CD4-positive, alpha-beta T cell (primary cell): ENCODE measurements at places on chromosomes 5 and 9. TPM values are rescaled to one million over a fixed set of nuclear protein-coding genes. Genes with fewer than 3 reads are reported as not detected.

BRIX1 gene
- total RNA-seq: 30.2 TPM

MAP1B gene
- total RNA-seq: 0.06 TPM

GRCh38 chr5:31251032-31251431 is 57.5 kb downstream of the CDH6 start:
- no peak overlapping the region for H3K27ac ChIP-seq
- no peaks in the 10 kb centered on the region for H3K27me3 ChIP-seq
- H3K4me1 ChIP-seq: no peaks in the 10 kb centered on the region

DNA sequence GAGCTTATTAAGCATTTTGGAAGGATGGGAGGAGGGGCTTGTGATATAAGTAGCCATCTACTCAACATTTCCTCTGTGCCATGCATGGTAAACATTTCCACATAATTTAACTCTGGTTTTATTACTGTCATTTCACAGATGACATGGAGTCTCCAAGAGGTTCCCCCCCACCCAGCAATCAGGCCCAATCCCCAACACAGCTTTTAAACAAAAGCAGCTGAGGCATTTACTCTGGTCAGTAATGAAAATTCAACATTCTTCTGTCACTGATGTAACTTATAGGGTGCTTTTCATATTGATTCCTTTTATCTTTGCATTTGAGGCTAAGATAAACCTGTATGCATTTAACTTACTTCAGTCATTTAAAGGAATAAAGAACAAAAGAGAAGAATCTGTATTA is 128.1 kb downstream of the COL23A1 start:
- no peaks in the 10 kb centered on the region for H3K36me3 ChIP-seq
- H3K27me3 ChIP-seq: no peaks in the 10 kb centered on the region
- no peak for DNase-seq
- H3K27ac ChIP-seq: no peak overlapping the region
- H3K4me1 ChIP-seq: no peaks in the 10 kb centered on the region

DNA sequence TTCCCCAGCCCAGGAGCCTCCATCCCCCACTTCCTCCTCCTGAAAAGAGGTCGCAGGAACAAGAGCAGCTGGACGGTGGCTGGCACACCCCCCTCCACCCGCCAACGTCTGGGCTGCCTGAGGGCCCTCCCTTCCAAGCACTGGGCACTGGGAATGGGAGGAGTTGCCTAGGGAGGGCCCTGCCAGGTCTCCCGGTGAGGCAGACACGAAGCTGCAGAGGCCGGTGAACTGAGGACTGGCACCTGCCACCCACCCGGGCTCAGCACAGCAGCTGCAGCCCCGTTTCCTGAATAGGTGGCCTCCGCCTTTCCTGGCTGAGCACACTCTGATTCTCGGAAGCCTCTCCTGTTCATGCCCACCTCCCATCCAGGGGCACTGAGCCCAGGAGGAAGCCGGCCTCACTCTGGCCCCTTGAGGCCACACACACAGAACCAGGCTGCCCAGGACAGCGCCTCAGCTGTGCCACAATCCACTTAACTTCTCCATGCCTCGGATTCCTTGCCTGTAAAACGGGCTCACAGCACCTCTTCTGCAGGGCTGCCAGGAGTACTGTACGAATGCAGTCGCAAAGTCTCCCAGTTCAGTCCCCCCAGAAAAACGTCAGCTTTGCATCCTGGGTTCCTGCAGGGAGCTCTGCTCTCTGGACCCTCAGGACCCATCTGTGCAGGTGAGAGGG is 1.3 kb downstream of the NPDC1 start:
- H3K36me3 ChIP-seq: no peaks in the 10 kb centered on the region
- DNase-seq: no peak
- peak overlapping the region; percentile 47 for H3K4me3 ChIP-seq
- H3K27me3 ChIP-seq: peaks cover 52% of the 10 kb centered on the region

DNA sequence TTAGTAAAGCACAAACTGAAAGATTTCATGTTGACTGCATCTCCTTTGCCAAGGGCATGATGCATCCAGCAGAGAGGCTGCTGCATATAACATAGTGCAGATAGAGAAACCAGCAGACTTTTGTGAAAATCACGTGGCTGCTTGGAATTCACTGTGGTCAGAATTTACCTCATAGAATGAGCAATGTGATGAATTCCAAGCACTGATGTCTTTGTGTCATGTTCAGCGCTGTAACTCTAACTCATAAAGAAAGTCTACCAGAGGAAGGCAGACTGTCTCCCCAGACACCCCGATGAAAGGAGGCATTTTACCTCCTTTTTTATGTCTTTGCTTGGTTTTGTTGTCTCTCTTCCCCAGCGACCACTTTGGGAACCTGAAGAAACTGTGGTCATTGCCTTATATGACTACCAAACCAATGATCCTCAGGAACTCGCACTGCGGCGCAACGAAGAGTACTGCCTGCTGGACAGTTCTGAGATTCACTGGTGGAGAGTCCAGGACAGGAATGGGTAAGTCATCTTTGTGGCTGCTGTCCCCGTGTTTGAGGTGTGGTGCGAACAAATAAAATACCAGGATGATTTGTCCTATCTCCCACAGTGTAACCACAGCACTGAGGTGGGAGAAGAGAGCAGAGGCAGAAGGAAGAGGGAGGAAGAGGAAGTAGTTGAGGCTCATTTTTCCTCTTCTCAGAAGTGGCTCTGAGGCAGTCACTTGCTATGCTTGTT is 42.0 kb downstream of the ITK start:
- H3K36me3 ChIP-seq: peaks cover 95% of the 10 kb centered on the region
- H3K27me3 ChIP-seq: no peaks in the 10 kb centered on the region
- H3K4me3 ChIP-seq: peak overlapping the region; percentile 7
- peak; percentile 46 for DNase-seq
- peak overlapping the region; percentile 59 for H3K27ac ChIP-seq

GRCh38 chr5:67815455-67816391 is 399.8 kb upstream of the PIK3R1 start:
- no peak overlapping the region for H3K27ac ChIP-seq
- no peak for DNase-seq
- H3K4me1 ChIP-seq: no peaks in the 10 kb centered on the region
- H3K36me3 ChIP-seq: no peaks in the 10 kb centered on the region
- H3K4me3 ChIP-seq: no peak overlapping the region
- no peaks in the 10 kb centered on the region for H3K27me3 ChIP-seq

DNA sequence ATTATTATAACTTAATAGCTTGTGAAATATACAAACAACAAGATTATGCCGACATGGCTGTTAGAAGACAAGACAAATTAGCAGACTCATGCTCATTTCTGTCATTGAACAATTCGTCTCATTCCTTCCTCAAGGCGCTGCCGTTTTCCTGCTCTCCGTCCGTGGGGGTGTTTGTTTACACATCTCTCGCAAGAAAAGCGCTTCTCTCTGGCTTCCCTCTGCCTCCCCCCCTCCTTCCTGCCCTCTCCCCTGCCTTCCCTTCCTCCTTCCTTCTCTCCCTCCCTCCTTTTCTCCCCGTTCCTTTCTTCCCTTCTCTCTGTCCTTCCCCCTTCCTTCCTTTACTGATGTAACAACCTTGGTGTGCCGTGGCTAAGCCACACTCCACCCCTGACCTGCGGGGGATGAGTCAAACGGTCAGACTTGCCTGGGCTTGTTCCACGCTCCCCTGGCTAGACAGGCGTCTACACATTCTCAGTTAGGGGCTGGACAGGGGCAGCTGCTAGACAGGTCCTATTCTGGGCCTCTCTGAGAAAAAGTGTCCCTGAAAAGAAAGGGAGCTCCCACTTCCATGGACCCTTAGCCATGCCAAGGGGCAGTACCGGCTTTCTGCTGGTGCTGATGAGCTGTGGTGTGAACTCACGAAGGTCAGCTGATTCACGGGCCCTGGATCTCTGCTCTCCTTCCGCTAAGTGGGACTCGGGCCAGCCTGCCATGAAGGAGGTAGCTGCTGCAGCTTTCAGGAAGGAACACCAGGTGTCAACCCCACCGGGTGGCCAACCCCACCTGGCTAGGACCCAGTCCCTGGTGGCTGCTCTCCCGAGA is 32.0 kb upstream of the SPTLC1 start:
- H3K4me3 ChIP-seq: no peak overlapping the region
- DNase-seq: no peak

SYK gene
- total RNA-seq: 1.1 TPM

- DNase-seq: no peak
- H3K4me1 ChIP-seq: peaks cover 10% of the 10 kb centered on the region
- no peaks in the 10 kb centered on the region for H3K27me3 ChIP-seq
Observed at GRCh38 chr9:135973277-135974219, 12.4 kb upstream of the UBAC1 start.

TAS2R1 gene
- total RNA-seq: not detected

PCDHA9 gene
- not detected for total RNA-seq

DMGDH gene
- total RNA-seq: 0.50 TPM

SHOC1 gene
- total RNA-seq: not detected

- H3K27me3 ChIP-seq: no peaks in the 10 kb centered on the region
- DNase-seq: no peak
- no peak overlapping the region for H3K4me3 ChIP-seq
- H3K36me3 ChIP-seq: no peaks in the 10 kb centered on the region
- no peak overlapping the region for H3K27ac ChIP-seq
Observed at GRCh38 chr5:169416583-169417196, 115.8 kb upstream of the SLIT3 start.

DNA sequence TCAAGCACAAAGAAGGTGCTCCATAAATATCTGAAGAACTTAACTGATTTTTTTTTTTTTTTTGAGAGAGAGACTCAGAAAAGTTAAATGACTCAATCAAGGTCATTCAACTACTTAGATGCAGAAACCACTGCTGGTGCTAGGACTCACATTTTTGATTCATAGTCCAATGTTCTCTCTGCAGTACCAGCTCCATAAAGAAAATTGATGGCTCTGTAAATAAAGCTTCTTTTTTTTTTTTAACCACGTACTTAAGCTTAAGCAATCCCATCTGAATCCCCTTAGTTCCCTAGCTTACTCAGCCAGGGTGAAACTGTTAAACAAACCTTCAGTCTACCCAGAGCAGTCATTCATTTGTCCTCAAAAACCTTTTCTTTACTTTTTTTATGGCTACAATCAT is 657.0 kb upstream of the WWC1 start:
- no peaks in the 10 kb centered on the region for H3K36me3 ChIP-seq
- no peak for DNase-seq
- no peak overlapping the region for H3K4me3 ChIP-seq
- no peaks in the 10 kb centered on the region for H3K4me1 ChIP-seq
- no peak overlapping the region for H3K27ac ChIP-seq
- no peaks in the 10 kb centered on the region for H3K27me3 ChIP-seq

- no peak overlapping the region for H3K27ac ChIP-seq
- H3K27me3 ChIP-seq: no peaks in the 10 kb centered on the region
- no peaks in the 10 kb centered on the region for H3K36me3 ChIP-seq
- H3K4me1 ChIP-seq: peaks cover 3% of the 10 kb centered on the region
- no peak for DNase-seq
Observed at GRCh38 chr5:133842846-133843611, 125.4 kb downstream of the C5orf15 start.

GRCh38 chr5:57937025-57937424 is 454.4 kb upstream of the ACTBL2 start:
- H3K4me3 ChIP-seq: no peak overlapping the region
- no peaks in the 10 kb centered on the region for H3K4me1 ChIP-seq
- no peaks in the 10 kb centered on the region for H3K36me3 ChIP-seq

- H3K4me3 ChIP-seq: no peak overlapping the region
- no peaks in the 10 kb centered on the region for H3K36me3 ChIP-seq
- H3K27ac ChIP-seq: no peak overlapping the region
- H3K27me3 ChIP-seq: no peaks in the 10 kb centered on the region
Observed at GRCh38 chr5:126525630-126526245, 69.3 kb downstream of the ALDH7A1 start.

NUTM2F gene
- total RNA-seq: not detected
